SHP77 (cell line): ENCODE measurements at places on chromosomes 16 and 17.

GRCh38 chr17:332558-333322 is 19.9 kb downstream of the RPH3AL start:
- no peak for DNase-seq

GRCh38 chr17:13410874-13411273 is 190.9 kb downstream of the HS3ST3A1 start:
- DNase-seq: peak; percentile 57

- DNase-seq: no peak
Measured at GRCh38 chr17:44283344-44284023, 15.5 kb upstream of the SLC4A1 start.

- DNase-seq: no peak
Measured at GRCh38 chr16:2686912-2687507, 4.7 kb downstream of the KCTD5 start.

DNA sequence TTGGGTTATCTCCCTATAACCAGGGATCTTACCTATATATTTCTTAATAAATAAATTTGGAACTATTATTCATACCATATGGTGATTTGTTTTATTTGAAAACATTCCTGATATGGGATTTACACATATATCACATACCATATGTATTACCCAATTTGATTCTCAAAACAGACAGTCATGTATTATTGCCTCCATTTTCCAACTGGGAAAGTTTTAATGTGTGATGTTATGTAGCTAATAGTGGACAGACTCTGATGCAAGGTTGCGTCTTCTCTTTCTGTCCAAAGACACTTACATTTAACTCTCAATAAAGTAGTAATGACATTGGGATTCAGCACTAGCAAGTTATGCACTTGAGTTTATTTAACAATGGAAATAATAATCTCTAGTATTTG is 1.1 kb downstream of the KRTAP9-9 start:
- no peak for DNase-seq

GRCh38 chr16:6618874-6619273 is 713.8 kb upstream of the RBFOX1 start:
- no peak for DNase-seq

DNA sequence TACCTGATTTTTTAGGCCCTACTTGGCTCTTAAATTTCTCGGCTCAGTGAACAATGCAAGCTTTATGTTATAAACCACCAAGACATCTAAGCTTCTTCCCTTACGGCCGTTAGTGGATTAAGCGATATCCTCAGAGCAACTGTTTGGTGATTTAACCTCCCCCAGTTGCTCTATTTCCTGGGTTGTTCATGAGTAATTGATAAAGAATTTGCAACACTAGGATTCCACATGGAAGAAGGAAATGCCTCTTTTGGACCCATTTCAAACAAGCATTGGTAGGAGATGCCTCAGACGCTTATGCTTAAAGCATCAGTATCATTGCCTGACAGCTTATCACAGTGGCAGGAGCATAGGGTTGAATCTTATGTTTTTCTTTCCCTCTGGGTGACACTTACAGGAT is 65.3 kb downstream of the RBFOX1 start:
- no peak for DNase-seq

- no peak for DNase-seq
Measured at GRCh38 chr17:49053171-49053829, 56.1 kb downstream of the IGF2BP1 start.

- no peak for DNase-seq
Measured at GRCh38 chr17:76472258-76472645, 4.8 kb downstream of the AANAT start.

- DNase-seq: no peak
Measured at GRCh38 chr16:56272583-56272894, 81.2 kb downstream of the GNAO1 start.

- peak; percentile 28 for DNase-seq
Measured at GRCh38 chr17:61402978-61403800, 3.5 kb downstream of the TBX2 start.

DNA sequence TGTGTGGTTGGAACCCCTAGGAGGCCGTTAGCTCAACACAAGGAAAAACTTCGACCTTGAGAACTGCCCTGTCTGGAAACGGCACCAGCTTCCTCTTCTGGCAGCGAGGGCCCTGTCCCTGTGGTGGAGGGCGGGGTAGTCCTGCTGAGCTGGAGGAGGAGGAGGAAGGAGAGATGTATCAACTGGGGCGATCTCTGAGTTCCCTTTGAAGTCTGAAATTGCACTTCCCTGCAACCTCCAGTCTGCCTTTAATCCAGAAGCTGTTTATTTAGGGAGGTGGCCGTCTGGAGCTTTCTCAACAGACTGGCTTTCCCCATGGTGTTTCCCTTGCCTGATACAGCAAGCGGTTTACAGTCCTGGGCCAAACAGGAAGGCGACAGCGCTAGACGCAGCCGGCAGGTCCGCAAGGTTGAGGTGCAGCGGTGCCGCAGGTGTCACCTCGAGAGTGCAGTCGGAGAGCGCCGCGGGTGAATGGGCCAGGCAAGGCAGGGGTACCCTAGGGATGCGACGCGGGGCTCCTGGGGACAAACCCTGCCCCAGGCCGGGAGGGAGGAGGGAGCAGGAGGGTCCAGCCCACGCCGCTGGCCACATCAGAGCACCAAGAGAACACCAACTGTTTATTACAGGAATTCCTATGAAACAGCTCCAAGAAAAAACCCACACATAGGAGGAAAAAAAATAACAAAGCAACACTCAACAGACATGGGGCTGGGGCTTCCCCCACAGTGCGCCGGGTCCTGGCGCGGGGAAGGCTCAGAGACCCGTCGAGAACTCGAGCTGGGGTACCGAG is 11.4 kb upstream of the MRPS23 start:
- no peak for DNase-seq

DNA sequence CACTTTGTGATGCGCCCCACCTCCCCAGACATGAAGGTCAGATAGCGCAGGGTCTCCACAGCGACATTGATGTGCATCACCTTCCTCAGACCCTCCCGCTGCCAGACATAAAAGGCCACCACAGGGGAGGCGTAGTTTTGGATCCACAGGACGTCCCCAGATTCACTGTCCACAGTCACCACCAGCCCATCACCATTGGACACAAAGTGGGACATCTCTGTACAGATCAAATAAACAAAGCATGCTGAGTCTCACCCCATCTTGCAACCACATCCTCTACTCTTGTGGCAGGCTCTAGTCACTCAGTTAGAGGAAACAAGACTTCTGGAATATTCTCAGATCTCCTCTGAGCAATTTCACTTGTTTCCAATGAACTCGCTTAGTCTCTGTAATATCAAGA is 46.3 kb upstream of the ICAM2 start:
- no peak for DNase-seq

GRCh38 chr16:12293017-12293618 is 316.6 kb downstream of the SNX29 start:
- DNase-seq: no peak

GRCh38 chr16:86338403-86339115 is 171.8 kb upstream of the FOXF1 start:
- no peak for DNase-seq

- no peak for DNase-seq
Measured at GRCh38 chr17:46035112-46035818, 36.2 kb downstream of the STH start.

GRCh38 chr16:51922476-51922875 is 624.5 kb downstream of the TOX3 start:
- DNase-seq: no peak

GRCh38 chr17:7017827-7018200 is 5.0 kb upstream of the BCL6B start:
- DNase-seq: no peak

DNA sequence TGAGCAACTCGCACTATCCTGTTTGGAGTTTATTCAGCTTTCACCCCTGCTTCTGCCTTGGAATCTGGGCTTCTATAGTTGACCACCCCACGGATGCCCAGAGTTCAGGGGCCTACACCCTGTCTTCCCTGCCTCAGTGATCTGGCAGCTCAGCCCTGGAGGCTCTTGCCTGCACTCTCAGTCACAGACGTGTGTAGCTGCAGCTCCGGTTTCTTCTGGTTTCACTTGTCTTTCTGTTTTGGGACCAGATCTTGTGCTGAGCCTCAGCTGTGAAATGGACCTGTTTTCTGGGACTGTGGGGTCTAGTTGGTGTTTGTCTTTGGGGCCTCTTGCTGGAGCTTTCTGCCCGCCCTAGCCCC is 5.8 kb downstream of the GPT2 start:
- DNase-seq: no peak
